ENCODE measurements at places on chromosomes 7 and 10. TPM values are rescaled to one million over a fixed set of nuclear protein-coding genes. Genes with fewer than 3 reads are reported as not detected.

DNA sequence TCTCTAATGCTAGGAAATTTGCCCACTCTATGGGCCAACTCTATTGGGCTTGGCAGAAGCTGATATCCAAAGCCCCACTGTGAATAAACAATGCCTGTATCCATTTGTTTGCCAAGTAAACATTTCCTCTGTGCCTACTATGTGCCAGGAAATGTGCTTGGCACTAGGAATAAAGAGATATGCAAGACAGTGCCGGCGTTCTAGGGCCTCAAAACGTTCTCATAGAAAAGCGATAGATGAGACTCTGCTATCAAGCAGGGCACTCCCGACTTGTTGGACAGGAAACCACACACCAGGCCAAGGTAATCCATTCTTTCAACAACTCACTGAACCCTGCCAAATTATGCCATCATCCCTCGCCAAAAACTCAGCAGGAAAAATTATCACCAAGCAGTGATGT, 196.7 kb downstream of the IPMK start:
- no peak for DNase-seq

DNA sequence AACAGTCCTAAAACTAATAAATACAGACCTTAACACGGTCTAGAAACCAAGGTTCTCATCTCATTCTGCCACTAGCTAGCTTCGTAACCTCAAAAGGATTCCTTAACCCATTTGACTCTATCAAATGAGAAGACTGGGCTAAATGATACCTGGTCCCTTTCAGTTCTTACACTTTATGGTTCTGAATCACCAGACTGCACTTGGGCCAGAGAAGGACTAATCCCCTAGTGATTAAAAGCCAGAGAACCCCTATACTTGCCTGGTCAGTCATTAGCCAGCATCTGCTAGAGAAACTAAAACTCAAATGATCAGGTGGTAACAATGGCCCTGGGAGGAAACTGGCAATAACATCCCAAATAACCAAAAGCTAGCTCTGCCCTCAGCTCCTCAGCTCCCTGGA, 16.8 kb downstream of the TMEM243 start:
- no peak for DNase-seq

- DNase-seq, result no peak
These were observed 3.7 kb upstream of the GDF10 start for GRCh38 chr10:47296156-47296894.

Gene TMEM196
- total RNA-seq, result not detected

DNA sequence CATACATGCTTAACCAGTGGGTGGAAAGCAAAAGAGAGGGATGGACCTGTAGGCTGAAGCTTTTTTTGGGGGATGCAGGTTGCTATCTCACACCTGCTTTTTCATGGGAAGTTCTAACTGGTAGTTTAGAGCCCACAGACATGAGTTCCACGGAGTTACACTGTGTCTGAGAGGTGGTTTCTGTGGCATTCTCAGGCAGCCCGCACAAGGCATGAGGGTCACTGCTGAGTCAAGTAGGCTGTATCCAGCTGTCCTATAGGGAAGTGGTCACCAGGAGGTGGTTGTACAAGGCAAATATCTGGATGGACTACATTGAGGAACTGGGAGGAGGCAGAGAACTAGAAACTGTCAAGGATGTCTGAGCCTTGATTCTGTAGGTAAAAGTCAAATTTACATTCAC, 351.0 kb upstream of the POM121L12 start:
- no peak for DNase-seq

GRCh38 chr10:80504897-80505465, 32.7 kb upstream of the SH2D4B start:
- no peak for DNase-seq

Measured in left ventricle myocardium superior (tissue), 1 donor.